ENCODE measurements at places on chromosomes 11 and 22.

DNA sequence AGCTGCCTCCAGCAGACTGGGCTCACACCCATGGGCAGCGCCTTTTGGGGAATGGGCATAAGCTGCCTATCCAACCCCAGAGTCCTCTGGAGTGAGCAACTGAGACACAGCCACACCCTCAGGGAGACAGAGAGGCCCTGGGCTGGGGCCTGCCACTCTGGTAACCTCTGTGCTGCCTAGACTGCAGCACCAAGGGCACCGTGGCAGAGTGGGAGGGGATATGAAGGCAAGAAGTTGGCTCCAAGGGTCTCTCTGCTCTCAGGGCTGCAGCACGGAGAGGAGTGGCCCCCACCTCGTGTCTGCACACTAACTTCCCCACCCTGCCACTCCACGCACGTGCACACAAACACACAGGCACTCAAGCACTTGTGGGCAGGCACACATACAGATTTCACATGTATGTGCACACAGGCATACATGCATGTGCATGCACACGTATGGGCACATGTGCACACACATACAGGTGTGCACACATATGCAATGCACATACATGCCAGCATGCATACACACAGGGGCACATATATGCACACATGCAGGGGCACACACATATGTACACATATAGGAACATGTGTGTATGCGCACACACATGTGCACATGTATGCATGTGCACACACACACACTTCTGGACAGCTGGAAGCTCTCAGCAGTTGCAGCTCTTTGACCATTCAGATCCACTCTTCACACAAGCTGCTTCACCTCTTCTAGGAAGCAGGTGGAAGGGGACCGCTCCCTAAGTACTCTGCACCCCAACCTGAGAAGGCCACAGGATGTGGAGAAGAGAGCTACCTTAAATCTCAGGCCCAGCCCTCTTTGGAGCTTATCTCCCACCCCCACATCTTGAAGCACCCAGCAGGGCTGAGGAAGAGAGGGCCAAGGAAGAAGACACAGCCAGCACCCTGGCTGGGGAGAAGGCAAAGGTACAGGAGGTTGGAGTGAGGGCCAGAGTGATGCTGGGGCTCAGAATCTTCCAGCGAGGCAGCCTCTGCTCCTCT lies 4.3 kb downstream of the IGSF9B start:
- no peak for DNase-seq

DNA sequence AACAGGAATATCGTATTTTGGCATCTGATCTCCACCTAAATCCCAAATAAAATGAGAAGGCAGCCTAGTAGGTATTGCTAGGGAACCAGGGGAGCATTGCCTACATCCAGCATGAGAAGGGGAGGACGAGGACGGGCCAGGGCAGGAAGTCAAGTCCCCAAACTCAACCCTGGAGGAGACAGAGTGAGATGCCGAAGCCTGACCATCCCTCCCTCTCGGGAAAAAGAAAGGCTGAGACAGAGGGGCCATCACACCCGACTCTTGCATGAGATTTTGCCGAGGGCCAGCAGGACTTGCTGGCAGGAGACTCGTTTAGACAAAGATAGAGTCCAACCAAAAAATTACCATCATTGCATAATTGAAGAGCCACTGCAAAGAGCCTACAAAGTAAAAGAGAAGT lies 50.2 kb upstream of the SPATA19 start:
- peak; percentile 31 for DNase-seq

DNA sequence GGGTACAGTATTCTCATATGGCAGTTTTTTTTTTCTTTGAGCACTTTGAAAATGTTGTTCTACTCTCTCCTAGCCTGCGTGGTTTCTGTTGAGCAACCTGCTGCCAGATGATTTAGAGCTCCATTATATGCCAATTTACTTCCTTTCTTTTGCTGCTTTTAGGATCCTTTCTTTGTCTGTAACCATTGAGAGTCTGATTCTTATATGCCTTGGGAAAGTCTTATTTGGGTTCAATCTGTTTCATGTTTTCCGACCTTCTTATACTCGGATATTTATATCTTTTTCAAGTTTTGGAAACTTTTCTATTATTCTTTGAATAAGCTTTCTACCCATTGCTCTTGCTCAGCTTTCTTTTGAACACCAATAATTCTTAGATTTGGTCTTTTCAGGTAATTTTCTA lies 138.1 kb upstream of the RAG2 start:
- DNase-seq: no peak

DNA sequence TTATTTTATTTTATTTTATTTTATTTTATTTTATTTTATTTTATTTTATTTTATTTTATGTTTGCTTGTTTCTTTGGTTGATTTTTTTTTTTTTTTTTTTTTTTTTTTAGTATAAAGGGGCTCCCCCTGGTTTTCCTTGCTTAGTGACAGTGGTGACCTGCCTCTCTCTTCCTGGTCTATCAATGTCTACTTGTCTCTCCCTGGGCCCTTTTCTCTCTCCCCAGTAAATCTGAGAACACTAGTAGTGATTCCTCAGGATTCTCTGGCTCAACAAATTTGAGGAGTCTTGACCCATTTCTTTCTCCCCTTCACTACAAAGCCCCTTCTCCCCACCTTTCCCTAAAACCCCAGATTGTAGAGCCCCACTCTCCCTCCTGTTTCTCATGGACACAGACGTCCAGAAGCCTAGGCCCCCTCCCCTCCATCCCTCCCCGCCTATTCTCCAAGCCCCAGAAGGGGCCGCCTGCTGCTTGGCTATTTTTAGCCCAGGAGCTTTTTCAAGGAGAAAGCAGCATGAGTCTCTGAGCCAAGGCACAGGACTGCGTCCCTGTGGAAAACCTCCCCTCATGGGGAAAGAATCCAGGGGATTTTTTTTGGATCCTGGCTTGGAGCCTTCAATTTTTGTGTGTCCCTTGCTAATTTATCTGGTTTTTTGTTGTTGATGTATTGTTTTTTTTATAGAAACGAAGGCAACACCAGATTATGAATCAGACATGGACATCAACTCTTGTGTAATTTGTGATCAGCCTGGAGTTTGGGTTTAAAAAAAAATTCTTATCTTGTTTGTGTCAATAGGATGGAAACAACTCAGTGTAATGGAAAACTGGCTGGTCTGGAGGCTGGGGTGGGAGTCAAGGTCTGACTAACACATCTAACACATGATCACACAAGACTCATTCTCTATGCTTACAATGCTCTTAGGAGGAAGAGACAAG lies 17.5 kb upstream of the ACCSL start:
- DNase-seq: peak; percentile 59

GRCh38 chr11:126817096-126817495 lies 183.5 kb downstream of the KIRREL3 start:
- DNase-seq: no peak

GRCh38 chr22:41909310-41910049 lies 5.4 kb downstream of the SHISA8 start:
- peak; percentile 67 for DNase-seq

GRCh38 chr11:119110439-119110838 lies 3.3 kb downstream of the C2CD2L start:
- DNase-seq: no peak

DNA sequence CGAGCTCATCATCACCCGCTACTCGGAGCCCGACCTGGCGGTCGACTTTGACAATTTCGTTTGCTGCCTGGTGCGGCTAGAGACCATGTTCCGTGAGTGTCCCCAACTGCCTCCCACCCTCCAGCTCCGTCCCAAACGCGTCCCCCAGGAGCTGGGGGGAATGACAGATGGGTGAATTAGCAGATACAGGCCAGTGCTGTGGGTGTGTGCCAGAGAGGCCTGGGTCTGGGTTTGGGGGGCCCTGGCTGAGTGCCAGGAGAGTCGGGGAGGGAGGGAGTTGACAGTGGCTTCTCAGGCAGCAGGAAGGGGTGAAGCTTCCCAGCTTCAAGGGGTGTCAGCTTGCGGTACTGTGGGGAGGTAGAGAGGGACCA lies 28.6 kb downstream of the CAPN1 start:
- no peak for DNase-seq

GRCh38 chr11:59069087-59069486 lies 17.0 kb upstream of the GLYATL1B start:
- no peak for DNase-seq

GRCh38 chr22:43183496-43184277 lies 3.2 kb downstream of the TTLL12 start:
- DNase-seq: no peak

DNA sequence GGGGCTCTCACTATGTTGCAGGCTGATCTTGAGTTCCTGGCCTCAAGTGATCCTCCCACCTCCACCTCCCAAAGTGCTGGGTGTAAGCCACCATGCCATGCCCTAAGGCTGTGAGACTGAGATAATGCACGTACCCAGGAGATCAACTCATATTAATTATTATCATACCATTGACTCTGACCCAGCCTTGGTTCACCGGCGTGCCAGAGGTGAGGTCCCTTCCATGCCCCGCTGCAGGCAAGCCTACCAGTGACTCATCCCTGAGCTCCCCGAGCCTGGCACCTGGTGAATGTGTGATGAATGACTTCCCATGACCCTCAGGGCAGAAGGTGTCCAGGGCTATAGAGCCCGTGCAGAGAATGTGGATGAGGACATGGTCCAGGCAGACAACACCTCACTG lies 12.1 kb downstream of the GAL3ST1 start:
- DNase-seq: peak; percentile 16

GRCh38 chr11:78791964-78792363 lies 217.3 kb upstream of the NARS2 start:
- no peak for DNase-seq

DNA sequence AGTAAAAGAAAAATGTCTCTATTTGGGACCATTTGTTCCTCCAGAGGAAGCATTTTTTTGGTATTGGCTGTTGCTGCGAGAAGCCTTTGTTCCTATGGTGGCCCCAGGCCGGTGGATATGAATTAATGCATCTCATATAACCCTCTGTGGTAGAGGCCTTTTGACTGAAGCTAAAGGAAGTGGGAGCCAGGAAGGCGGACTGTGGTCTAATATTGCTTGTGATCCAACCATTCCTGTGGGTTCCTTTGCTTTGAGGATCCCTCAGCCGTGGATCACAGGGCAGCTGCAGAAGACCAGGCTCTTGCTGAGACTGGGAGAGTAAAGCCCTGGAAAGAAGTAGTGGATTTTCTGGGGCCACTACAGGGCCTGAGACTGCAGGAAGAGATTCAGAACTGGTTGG lies 68.3 kb upstream of the NAV2 start:
- no peak for DNase-seq

DNA sequence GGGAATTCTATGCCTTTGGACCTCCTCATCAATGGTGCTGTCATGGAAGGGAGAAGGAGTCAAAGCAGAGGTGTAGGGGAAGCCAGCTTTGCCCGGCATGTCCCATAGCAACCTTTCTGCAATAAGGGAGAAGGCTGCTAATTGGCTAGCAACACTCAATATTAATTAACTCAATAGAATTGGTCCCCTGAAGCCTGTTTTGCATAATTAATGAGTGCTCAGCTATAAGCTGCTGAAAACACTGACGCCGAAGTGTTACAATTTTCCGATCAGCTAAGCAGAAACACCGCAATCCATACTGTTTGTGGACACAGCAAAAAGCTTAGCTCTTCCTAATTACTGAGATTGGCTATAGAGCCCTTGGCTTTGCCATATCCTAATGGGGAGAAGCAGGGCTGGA lies 245.0 kb downstream of the CSNK2A3 start:
- DNase-seq: no peak

- no peak for DNase-seq
Measured at GRCh38 chr22:32509045-32509444, 34.4 kb downstream of the FBXO7 start.

DNA sequence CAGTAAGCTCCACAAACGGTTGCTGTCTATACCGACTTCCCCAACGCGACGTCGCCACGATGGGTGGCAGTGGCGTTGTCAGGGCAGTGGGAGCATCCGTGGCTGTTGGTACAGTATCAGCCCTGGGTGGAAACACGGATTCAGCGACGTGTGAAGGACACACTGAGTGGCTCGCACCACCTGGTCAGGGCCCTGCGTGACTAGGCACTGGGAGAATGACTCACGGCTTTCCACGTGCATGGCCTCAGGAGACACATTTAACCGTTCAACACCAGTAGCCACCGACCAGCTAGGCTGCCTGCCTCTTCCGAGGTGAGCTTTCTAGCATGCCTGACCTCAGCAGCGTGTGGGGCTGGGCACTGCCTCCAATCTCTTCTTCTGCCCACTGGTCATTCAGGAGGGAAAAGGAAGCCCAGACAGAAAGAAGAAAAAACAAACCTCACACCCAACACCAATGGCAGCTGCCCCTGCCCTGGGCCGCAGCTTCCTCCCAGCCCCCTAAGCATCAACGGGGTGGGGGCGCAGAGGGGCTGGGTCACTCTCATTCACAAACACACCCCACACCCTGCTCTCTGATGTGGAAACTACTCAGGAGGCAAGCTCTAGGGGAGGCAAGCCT lies 59.0 kb downstream of the MYH9 start:
- DNase-seq: peak; percentile 42

- DNase-seq: no peak
Measured at GRCh38 chr11:35714882-35715627, 52.5 kb downstream of the TRIM44 start.

- DNase-seq: no peak
Measured at GRCh38 chr11:8649361-8649760, 33.1 kb downstream of the TRIM66 start.

- no peak for DNase-seq
Measured at GRCh38 chr22:49955581-49956417, 4.8 kb upstream of the PIM3 start.

DNA sequence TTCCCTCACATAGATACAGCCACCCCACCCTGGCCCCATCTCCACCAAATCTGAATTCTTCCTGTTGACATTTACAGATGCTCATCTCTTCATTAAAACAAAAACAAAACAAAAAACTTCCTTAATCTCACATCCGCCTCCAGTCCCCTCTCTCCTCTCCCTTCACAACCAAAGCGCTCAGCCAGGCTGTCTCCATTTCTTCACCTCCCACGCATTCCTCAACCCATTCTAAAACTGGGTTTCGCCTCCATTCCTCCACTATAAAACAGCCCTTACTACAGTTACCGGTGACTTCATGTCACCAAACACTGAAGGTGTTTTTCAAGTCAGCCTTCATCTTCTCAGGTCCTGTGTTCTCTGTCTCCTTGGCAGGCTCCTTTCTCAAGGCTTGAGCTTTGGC lies 9.6 kb downstream of the BACE1-AS start:
- peak; percentile 19 for DNase-seq

- no peak for DNase-seq
Measured at GRCh38 chr11:77079666-77080065, 12.9 kb downstream of the CAPN5 start.
